ENCODE measurements at places on chromosomes 16 and 17.

GRCh38 chr17:32141258-32141657 lies 1.0 kb upstream of the RHOT1 start:
- DNase-seq, result peak; percentile 29

GRCh38 chr16:48608452-48608851 lies 1.5 kb downstream of the N4BP1 start:
- no peak for DNase-seq

DNA sequence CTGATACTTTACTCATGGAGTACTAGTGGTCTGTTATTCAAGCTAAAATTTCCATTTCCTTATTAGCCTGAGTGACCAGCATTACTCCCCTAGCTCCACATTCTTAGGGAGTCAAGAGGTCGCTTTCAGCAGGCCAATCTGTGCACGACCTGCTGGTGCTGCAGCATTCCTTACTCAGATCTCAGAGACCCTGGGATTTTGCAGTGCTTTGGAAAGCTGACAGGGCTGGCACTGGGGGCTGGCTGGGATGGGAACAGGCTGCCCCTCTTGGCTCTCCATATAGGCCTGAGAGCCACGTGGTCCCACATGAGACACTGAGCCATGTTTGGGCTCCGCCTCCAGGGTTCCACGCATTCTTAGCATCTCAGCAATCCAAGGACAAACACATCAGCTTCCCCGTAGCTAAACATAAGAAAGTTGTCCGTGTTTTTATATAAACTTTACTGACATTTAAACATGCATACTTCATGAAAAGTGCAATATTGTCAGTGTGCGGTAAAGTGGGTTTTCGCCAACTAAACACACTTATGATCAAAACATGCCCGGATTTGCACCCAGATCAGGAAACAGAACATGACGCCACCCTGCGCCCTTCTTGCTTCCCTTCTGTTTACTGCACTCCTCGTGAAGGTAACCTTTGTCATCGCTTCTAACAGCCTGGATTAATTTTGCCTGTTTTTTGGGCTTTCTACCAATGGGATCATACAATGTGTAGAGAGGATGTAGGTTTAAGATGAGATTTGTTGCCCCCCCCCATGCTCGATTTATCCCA lies 254.5 kb upstream of the CACNG5 start:
- DNase-seq, result no peak

DNA sequence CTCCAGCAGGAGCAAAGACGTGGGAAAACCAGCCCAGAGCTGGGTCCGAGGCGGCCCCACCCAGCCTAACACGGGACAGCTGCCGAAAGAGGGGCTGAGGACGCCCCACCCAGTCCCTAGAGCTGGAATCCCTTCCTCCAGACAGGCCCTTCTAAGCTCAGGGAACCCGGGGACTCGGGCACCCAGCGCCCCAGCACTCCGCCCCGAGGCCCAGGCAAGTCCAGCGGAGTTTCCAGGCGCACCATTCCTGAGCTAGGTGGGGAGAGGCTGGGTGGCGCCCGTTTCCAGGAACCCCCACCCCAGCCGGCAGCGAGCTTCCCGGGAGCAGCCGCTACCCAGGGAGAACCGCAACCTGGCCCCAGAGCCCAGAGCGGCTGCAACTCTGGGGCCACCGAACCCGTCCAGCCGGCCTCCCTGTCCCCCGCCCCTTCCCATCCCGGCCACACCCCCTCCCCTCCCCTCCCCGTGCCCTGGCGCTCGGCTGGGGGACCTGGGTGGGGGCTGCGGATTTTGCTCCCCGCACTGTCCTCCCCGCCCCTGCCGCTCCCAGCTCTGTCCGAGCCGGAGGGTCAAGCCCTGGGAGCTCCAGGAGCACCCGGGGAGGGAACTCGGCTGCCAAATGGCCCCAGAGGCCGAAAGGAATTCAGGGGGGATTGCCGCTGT lies 536 bp downstream of the TMC6 start:
- no peak for DNase-seq

DNA sequence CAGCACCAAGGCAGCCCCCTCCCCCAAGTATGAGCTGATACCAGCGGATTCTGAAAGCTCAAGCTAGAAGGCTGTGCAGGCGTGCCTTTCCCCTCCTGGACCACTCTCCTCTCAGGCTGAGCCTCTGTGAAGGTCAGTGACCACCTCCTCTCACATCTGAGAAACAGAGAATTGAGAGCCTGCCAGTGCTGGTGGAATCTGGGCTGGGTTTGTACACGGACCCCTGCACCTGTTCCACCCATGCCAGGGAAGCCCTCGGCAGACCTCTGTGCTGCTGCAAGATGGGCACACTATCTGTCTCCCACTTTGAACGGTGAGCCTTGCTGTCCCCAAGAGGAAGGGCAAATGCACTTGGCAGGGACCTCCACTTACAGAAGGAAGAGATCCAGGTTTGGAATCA lies 54.7 kb upstream of the SDK2 start:
- no peak for DNase-seq

GRCh38 chr16:85412911-85413520 lies 200.1 kb upstream of the GSE1 start:
- DNase-seq, result no peak

DNA sequence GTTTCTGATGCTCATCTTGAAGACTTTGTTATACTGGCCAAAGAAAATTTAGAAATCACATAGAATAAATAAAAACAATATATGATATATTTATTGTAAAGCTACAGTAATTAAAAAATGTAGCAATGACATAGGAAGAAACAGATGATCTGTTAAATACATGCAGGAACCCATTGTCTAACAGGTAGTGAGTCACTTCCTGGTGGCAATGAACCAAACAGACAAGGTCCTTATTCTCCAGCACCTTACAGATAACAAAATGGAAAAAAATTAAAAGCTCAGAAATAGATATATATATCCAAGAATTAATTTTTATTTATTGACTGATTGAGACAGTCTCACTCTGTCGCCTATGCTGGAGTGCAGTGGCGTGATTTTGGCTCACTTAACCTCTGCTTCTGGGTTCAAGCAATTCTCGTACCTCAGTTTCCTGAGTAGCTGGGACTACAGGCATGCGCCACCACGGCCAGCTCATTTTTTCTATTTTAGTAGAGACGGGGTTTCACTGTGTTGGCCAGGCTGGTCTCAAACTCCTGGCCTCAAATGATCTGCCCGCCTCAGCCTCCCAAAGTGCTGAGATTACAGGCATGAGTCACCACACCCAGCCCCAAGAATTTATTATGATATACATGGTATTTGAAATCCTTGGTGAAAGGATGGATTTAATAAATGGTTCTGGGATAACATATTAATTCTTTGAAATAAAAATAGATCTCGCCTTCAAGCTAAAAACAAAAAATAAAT lies 7.5 kb downstream of the NETO2 start:
- peak; percentile 74 for DNase-seq

DNA sequence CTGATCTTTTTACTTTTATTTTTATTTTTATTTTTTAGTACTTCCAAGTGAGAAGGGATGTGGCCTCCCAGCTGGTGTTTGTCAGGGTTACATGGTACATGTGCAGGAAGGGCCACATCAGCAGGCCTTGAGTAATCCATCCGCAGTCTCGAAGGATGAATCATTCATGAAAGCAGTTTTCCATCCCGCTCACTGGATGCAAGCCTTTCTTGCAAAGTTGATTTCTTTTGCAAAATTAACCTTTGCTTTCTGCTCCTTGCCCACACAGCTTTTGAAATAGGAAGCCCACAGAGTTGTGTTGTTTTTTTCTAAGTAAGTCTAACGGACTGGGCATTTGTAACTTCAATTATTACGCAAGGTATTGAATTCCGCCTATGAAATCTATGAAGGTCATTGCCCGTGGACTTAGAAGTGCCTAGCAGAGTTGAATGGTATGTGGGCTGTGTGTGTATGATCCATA lies 157.4 kb downstream of the PRKCA start:
- peak; percentile 97 for DNase-seq

- DNase-seq, result no peak
Observed at GRCh38 chr16:85564277-85565051, 48.7 kb upstream of the GSE1 start.

GRCh38 chr17:31224366-31224765 lies 72.7 kb downstream of the OMG start:
- no peak for DNase-seq

- DNase-seq, result no peak
Observed at GRCh38 chr17:79561486-79562133, 49.2 kb downstream of the RBFOX3 start.

- DNase-seq, result no peak
Observed at GRCh38 chr16:64287655-64288528, 834.0 kb downstream of the CDH11 start.

DNA sequence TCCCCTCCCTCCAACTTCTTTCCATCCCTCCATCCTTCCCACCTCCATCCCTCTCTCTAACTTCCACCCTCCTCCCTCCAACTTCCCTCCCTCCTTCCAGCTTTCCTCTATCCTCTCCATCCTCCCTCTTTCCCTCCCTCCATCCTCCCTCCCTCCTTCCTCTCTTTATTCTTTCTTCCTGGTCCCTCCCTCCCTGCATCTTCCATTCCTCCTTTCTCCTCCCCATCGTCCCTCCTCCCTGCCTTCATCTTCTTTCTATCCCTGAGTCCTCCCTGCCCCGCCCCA lies 11.8 kb downstream of the CACNG4 start:
- no peak for DNase-seq

- DNase-seq, result no peak
Observed at GRCh38 chr17:43368740-43369506, 29.9 kb upstream of the ARL4D start.

DNA sequence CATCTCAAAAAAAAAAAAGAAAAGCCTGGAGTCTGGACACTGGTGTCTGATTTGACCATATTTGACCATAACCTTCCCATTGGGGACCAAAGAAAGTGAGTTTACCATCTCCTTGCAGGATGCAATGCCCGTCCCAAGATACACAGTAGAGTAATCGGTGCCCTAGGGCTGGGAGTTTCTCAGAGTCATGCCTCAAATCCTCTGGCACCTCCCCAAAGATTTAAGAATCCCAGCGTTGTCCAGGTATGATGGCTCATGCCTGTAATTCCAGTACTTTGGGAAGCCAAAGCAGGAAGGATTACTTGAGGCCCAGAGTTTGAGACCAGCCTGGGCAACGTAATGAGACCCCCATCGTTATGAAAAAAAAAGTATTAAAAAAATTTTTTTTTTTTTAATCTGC lies 5.0 kb downstream of the PITPNM3 start:
- no peak for DNase-seq

DNA sequence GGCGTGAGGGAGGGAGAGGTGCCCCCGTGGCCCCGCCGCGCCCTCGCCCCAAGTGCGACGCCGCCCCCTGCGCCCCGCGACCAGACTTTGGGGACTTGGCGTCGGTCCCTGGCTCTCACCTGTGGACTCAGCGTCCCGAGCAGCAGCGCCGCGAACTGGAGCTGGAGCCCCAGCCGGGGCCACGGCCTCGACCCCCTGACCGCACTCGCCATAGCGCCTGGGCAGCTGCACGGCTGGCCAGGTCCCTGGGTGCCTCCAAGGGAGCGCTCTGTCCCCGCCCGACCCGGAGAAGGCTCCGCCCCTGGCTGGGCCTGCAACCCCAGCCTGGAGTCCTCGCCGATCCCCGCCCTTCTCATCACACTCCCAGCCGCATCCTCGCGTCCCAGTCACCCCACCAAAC lies at the start of gene ERN2:
Gene ERN2, minus strand, starts transcription at position 247 of the 400 bp plus-strand sequence. Its CDS starts 35 bp downstream, at position 212.
- no peak for DNase-seq

- no peak for DNase-seq
Observed at GRCh38 chr17:71098071-71098470, 928.7 kb downstream of the KCNJ2 start.

DNA sequence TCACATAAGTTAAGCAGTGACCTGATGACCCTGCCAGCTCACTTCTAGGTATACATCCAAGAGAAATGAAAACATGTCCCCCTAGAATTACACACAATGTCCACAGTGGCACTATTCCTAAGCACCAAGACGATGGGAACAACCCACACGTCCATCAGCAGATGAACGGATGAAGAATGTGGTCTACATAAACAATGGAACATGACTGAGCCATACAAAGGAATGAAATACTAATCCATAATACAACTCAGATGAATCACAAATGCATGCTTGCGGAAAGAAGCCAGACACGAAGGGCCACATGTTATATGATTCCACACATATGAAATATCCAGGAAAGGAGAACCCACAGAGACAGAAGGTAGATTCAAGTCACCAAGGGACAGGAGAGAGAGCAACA lies 17.4 kb downstream of the USP22 start:
- no peak for DNase-seq

GRCh38 chr16:82460766-82461165 lies 166.0 kb upstream of the CDH13 start:
- DNase-seq, result no peak

GRCh38 chr16:80893686-80894085 lies 89.3 kb upstream of the CDYL2 start:
- DNase-seq, result no peak

DNA sequence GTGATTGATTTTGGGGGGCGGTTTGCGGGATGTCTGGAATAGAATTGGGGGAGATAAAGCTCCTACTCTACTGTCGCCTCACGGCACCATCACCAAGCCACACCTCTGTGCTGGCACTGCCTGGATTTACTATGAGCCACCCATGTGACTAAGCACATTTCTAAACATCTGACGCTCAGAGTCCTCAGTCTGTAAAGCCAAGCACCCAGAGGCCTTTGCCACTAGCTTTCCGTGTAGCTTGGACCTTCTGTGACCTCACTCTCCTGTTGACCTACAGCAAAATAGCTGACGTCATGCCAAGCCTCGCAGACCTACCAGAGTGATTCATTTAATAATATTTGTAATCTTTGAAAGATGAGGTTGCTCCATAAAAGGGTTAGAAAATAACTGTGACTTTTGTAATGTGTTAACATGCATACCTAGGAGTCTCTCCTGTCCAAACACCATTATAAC lies 38.5 kb upstream of the MYOCD start:
- peak; percentile 30 for DNase-seq

- no peak for DNase-seq
Observed at GRCh38 chr16:77812856-77813500, 24.6 kb downstream of the VAT1L start.

DNA sequence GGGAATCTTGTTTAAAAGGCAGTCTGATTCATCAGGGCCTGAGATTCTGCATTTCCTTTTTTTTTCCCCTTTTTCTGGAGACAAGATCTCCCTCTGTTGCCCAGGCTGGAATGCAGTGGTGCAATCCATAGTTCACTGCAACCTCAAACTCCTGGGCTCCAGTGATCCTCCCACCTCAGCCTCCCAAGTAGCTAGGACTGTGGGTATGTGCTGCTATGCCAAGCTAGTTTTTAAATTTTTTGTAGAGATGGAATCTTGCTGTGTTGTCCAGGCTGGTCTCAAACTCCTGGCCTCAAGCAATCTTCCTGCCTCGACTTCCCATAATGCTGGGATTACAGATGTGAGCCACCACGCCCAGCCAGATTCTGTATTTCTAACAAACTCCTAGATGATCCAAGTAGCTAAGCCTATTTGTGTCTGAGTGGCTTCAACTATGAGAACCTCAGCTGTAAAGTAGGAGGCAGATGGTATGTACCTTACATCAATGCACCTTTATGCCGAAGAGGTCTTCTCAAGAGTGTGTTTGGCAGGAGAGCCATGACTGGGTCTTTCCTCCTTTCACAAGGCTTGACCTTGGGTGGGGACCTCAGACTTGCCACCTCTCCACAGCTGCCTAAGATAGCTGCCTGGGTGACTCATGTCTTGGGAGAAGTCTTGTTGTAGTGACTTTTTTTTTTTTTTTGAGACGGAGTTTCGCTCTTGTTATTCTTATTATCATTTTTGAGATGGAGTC lies 10.9 kb downstream of the LDAF1 start:
- peak; percentile 32 for DNase-seq
